Left ventricle myocardium inferior (tissue), 1 donor: ENCODE measurements at places on chromosomes 1 and 21. TPM values are rescaled to one million over a fixed set of nuclear protein-coding genes. Genes with fewer than 3 reads are reported as not detected.

DNA sequence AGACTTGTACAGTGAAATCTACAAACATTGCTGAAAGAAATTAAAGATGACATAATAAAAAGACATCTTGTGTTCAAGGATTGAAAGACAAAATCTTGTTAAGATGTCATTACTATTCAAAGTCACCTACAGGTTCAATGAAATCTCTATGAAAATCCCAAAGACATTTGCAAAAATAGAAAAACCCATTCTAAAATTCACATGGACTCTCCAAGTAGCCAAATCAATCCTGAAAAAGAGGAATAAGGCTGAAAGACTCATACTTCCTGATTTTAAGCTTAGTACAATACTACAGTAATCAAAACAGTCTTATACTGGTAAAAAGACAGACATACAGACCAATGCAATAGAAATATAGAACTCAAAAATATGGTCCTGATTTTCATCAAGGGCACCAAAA lies 78.6 kb downstream of the PCSK9 start:
- peaks cover 87% of the 10 kb centered on the region for H3K36me3 ChIP-seq
- H3K4me1 ChIP-seq = no peaks in the 10 kb centered on the region
- DNase-seq = no peak

GRCh38 chr1:202145068-202145743 lies 669 bp upstream of the ARL8A start:
- H3K4me1 ChIP-seq = peaks cover 46% of the 10 kb centered on the region
- no peaks in the 10 kb centered on the region for H3K36me3 ChIP-seq
- no peak for DNase-seq
- peak overlapping the region; percentile 95 for H3K4me3 ChIP-seq
- H3K27ac ChIP-seq = peak overlapping the region; percentile 95
- no peaks in the 10 kb centered on the region for H3K27me3 ChIP-seq

CFHR3 gene
- not detected for total RNA-seq

DNA sequence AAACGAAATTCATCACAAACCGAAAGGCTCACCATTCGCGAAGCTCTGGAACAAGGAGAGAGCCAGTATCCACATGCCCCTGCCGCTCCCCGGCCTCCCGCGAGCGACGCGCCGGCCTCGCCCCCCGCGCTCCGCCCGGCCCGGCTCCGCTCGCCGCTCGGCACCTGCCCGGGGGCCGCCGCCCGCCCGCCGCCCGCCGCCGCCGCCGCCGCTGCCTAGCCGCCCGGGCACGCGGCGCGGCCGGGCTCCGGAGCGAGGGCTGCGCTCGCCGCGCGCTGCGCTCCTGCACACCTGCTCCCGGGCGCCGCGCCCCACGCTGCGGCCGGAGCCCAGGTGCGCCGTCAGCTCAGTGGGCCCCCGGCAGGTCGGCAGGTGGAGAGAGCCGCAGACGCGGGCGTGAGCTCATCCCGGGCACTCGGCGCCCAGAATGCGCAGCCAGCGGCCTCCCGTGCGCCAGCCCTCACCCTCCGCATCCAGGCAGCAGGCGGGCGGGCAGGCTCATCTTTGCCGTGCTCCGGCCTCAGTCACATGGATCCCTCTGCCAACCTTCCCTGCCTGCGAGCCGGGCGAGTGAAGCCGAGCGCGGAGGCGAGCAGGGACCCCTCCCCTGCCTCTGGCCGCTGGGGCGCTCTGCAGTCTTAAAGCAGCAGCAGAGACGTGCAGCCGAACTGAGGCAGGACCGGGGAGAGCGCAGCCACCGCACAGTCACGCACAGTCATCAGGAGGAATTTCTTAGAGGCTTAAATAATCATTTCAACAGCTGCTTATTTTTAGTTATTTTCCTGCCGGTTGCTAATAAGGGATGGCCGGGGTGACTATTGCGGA lies at the start of gene DSCAM:
Gene DSCAM (minus strand): TSS at position 572 of the 825 bp plus-strand sequence. CDS start 497 bp downstream, at position 75.
- no peak within 1 kb of the TSS for H3K27ac ChIP-seq
- no peak for DNase-seq
- H3K4me3 ChIP-seq = peak within 1 kb of the TSS; percentile 39
- H3K4me1 ChIP-seq = peaks cover 3% of the 10 kb centered on the region

ADPRS gene
- total RNA-seq = 17.8 TPM

GRCh38 chr1:32623775-32624174 lies 26.6 kb downstream of the ZBTB8OS start:
- no peak overlapping the region for H3K27ac ChIP-seq
- H3K4me1 ChIP-seq = no peaks in the 10 kb centered on the region
- peaks cover 29% of the 10 kb centered on the region for H3K36me3 ChIP-seq
- H3K27me3 ChIP-seq = no peaks in the 10 kb centered on the region
- no peak for DNase-seq

GRCh38 chr1:174682419-174683008 lies 234.8 kb downstream of the GPR52 start:
- DNase-seq = no peak
- peaks cover 3% of the 10 kb centered on the region for H3K4me1 ChIP-seq
- H3K4me3 ChIP-seq = no peak overlapping the region
- H3K36me3 ChIP-seq = peaks cover 6% of the 10 kb centered on the region
- H3K27me3 ChIP-seq = no peaks in the 10 kb centered on the region

- DNase-seq = no peak
- no peak overlapping the region for H3K4me3 ChIP-seq
Observed at GRCh38 chr1:11617314-11617713, 36.9 kb downstream of the FBXO2 start.
